ENCODE measurements at places on chromosomes 7 and 10.

DNA sequence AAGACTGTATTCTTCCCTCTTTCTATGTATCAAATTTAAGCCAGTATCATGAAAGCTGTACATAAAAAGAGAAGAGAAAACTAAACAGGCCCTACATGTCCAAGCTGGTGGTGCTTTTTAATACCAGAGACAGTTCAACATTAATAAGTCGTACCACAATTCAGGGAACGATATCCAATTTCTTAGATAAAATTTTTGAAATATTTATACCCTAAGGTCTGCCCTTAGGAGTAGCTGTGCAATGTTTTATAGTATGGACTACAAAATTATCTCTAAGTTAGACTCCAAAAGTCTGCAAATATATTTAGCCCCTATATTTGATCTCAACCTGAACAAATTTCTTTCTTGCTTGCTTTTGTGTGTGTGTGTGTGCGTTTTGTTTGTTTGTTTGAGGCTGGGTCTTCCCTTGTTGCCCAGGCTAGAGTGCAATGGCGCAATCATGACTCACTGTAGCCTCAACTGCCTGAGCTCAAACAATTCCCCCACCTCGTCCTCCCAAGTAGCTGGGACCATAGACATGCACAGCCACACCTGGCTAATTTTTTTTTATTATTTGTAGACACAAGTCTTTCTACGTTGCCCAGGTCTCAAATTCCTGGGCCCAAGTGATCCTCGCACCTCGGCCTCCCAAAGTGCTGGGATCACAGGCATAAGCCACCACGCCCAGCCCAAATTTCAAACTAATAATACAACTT is 13.2 kb downstream of the ARHGAP19 start:
- no peak for DNase-seq

DNA sequence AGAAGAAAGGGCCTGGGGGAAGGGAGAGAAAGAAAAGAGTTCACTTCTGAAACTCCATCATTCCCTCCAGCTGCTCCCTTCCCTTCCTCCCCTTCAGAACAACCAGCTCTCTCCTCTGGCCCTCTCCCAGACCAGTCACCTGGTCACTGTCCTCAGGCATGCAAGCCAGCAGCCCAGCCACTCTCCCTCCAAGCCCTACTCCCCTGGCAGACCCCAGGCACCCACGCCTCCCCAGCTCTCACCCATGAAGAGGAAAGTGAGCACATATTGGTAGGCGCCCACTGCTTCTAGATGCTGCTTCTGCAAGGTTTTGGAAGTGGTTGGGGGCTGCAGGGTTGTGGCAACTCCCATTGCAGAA is 353 bp downstream of the MOGAT3 start:
- no peak for DNase-seq

DNA sequence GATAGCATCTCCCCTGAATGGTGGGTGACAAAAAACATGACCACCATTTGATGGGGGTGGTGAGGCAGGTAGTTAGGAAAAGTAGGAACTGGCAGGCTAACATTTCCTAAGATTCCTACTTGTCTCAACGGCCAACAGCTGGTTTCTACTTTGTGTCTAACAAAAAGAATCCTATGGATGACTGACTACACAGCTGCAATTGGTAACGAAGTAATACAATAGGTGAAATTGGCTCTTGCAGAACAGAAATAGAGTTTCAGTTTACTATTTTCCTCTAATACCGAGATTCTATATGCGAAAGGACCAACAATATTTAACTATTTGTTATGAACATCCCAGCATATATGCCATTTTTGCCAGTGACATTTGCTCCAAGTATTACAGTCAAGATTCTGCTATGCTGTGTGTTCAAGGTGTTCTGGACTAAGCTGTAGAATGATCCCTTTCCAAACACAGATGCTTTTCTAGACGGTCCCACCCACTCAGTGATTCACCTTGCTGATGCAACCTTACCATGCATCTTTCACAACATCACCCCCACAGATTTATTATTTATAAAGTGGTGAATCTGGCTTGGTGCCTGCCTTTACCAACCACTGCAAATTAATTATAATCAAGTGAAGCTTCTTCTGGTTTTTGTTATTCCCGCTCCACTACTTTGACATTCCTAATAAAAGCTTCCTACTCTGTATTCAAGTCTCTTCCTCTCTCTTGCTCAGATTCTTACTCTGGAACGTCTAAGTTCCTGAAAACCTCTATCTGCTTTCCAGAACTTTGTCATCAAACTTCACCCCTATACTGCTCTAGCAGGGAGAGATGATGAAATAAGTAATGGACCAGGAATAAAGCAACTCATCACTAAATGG is 16.8 kb downstream of the BBIP1 start:
- peak; percentile 44 for DNase-seq

DNA sequence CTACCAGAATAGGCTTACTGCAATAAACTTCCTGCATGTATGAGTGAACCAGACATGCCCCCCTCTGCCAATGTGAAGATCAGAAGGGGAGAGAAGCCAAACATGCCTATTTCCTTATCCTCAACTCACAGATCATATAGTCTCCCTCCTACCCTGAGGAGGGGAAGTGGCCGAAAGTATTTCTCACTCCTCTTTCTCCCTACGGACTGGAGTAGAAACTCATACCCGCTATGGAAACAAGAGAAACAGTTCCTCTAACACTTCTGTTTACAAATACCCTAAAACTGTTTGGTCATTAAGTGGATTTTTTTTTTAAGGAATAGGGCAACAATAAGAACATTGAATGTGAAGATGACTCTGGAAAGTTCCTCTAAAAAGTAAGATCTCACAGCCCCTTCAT is 31.4 kb downstream of the CCNJ start:
- no peak for DNase-seq

DNA sequence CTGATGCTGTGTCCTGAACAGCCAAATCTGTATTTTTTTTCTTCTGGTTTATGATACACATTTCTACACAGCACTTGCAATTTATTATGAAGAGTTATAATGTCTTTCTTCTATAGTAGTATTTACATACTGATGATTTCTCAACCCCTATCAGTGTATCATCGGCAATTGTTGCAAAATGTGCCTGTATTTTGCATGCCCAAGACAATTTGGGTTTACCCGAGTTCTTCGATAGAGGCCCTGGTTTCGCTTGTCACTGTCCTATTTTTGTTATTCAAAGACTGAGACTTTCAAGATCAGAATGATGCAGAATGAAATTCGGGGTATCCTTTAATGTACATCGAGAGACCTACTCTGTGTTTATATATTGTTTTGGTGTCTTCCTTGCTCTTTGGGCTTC is 184.5 kb upstream of the PRSS58 start:
- DNase-seq = no peak

DNA sequence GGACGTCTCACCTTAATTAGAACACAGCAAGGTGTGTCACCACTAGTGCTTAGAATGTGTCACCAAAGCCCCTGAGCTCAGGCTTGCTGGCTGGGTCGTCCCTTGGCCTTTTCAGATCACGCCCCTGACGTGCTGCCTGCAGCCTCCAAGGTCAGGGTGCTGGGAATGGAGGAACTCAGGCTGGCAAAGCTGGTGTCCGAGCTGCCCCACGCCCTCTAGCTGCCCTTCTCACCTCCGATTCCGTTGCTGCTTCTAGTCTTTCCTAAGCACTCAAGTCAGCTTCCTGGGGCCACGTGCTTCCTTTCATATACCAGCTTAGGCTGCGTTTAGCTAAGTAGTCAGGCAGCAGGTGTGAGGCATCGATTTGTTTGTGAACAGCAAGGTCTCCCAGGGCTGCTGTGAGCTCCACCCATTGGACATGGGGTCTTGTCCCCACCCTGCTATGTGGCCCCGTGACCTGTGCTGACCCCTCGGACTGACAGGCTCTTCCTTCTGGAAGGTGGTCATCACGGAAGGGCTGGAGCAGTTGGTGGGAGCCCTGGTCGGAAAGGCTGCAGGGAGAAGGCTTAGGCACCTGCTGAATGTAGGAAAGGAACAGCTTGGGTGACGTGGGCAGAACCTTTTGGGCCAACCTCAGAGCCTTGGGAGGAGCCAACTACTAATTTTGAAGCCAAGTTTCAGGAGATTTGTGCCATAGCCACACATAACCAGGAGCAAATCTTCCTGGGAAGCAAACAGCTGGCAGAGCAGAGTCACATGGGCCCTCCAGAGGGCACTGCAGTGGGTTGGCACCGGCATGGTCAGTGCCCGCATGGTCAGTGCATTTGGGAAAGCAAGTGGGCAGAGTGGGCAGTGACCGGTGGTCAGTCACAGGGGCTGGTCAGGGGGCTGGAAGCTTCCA is 28.8 kb downstream of the VIPR2 start:
- DNase-seq = no peak

- DNase-seq = no peak
These were observed 330.0 kb upstream of the C7orf33 start for GRCh38 chr7:148260599-148260998.

- DNase-seq = no peak
These were observed 156.1 kb upstream of the TRIM24 start for GRCh38 chr7:138304071-138304320.

DNA sequence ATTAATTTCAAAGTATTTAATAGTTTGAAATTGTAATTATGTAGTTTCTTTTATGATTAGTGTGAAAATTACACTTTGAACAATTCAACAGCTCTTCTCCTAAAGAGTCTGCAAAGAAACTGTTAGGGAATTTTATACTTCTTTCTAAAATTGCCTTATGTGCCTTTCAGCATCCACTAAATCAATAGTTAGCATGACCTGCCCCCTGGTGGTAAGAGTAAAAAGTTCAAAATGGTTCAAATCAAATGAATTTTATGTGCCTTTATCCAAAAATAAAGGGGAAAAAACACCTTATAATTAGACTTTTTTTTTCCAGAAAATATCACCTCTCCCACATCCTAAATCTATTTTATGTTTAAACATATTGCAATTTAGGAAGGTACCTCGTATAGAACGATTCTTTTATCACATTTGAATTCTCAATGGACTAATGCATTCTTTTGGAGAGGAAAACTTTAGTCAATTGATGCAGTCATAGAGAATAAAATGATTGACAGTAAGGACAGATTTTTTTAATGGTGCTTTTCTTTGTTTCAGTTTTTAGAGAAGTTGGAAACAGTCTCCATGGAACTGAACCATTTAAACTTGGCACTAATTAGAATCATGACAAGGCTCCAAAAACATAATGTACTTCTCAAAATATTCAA is 163.7 kb downstream of the SEMA3D start:
- peak; percentile 4 for DNase-seq

GRCh38 chr7:130266961-130267321 is 278 bp downstream of the CPA2 start:
- DNase-seq = no peak

Data from stimulated activated CD4-positive, alpha-beta T cell treated with anti-CD3 and anti-CD28 coated beads, Interleukin-2, amount 100 ng/mL, for 4 hours (primary cell).